ENCODE measurements at places on chromosomes 6 and 20.

- DNase-seq: no peak
These were observed 5.3 kb upstream of the PM20D2 start for GRCh38 chr6:89140347-89141156.

DNA sequence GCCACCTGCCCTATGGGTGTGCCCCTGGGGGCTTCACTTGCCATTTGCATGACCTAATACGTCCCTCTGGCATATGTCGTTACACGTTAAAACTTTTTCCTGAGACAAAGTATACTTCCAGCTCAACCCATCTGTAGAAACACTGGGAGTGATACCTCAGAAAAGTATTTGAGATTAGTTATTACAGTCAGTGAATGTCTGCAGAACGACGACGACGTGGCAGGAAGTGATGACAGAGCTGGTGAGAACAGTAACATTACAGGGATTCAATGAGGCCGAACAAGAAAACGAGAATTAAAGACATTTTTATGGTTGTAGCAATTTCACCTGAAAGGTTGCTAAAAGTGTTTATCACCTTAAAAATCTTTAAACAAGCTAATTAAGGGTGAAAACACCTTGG, 40.2 kb downstream of the SASH1 start:
- no peak for DNase-seq

DNA sequence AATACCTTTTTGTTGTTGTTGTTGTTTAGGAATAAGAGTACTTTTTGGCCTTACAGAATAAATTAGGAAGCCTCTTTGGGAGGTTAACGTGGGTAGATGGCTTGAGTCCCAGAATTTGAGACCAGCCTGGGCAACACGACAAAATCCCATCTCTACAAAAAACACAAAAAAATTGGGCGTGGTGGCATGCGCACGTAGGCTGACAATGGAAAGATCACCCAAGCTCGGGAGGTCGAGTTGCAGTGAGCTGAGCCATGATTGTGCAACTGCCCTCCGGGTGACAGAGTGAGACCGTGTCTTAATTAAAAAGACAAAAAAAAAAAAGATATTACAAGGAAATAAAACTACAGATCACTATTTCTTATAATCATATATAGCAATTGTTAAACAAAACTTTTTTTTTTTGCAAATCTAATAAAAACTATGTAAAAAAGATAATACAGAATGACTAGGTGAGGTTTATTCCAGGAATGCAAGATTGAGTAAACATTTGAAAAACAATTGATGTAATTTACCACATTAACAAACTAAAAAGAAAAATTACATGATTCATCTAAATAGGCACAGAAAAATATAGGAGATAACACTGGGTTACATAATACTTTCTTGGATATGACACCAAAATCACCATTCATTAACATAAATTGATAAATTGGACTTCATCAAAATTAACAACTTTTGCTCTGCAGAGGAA, 43.6 kb upstream of the ASCC3 start:
- DNase-seq: no peak

DNA sequence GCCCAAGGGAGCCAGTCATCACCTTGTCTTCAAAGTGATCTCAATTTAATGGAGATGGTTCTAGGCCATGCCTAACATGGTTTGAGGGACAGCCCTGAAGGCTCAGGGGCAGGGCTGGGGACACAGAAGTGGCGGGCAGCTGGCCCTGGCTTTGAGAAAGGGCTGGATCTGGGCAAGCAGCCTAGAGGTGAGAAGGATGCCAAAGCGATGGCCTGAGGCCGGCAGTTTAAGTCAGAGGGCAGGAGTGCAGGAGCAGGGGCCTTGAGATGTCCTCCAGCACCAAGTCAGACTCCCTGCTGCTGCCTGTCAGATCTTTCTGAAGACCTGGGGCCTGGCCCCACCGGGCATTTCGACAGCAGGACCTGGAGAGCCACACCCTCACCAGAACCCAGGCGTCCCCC, 28.4 kb upstream of the APMAP start:
- no peak for DNase-seq

GRCh38 chr20:37729452-37729851, 35.6 kb downstream of the CTNNBL1 start:
- DNase-seq: no peak

DNA sequence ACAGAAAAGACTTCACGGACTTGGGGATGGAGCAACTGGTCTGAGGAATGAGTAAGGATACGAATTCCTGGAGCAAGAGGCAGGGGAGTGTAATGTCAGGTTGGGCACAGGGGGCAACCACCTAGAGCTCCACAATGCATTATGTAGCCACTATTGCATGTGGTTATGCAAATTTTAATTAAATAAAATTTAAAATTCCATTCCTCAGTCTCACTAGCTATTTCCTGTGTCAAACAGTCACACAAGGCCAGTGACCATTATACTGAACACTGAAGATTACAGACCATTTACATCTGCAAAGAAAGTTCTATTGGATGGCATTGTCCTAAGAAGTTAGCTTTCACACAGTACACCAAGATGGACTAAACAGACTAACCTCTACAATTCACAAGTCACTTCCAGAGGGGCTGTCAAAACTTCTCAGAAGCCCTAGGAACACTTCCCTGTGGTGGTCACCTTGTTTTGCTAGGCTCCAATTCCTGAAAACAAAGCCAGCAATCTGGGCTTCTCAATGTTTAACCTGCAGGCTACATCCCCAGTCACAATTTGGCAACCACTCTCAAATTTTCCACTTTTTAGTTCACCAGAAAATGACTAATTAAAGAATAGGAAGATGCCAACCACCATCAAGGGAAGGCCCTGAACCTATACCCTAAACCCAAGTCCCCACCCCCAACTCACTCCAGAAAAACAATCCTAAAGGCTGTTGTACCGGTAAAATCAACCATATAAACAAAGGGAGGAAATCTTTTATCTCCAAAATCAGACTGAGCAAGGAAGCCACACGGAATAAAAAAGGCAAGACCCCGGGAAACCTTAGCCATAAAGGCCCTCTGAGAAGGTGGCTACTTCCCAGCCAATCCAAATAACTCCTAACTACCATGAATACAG, 34.2 kb upstream of the C20orf203 start:
- DNase-seq: no peak

GRCh38 chr6:5351552-5352210, 90.4 kb downstream of the FARS2 start:
- DNase-seq: no peak

GRCh38 chr6:44396968-44397367, 9.5 kb downstream of the CDC5L start:
- DNase-seq: no peak

DNA sequence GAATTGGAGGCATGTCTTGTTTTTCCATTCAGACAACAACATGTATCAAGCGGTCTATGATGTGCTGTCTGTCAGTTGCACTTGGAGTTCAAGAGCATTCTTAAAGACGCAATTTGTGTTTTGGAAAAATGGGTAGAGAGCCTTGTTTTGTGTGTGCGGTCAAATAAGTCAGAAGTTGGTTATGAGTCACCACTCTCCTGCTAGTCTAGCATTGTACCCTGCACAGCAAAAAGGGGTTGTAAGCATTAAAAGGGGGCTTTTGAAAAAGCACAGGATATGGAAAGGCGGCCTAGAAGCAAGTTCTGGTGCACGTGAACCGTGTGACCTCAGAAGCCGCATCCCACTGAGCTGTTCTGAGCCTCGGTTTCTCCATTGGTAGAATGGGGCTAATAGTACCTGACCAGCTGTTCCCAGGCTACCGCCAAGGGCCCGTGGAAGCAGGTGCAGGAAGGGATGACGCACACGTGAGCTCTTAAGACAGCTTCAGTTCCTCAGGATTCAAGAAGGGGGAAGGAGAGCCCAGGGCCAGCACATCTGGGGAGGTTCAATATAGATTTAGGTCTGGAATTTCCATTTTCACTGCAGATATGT, 61.6 kb upstream of the SNX9 start:
- DNase-seq: no peak

- no peak for DNase-seq
These were observed 157.1 kb upstream of the THEMIS start for GRCh38 chr6:128057946-128058345.

Measured in memory B cell (primary cell).